ENCODE measurements at places on chromosomes 2 and 18.

DNA sequence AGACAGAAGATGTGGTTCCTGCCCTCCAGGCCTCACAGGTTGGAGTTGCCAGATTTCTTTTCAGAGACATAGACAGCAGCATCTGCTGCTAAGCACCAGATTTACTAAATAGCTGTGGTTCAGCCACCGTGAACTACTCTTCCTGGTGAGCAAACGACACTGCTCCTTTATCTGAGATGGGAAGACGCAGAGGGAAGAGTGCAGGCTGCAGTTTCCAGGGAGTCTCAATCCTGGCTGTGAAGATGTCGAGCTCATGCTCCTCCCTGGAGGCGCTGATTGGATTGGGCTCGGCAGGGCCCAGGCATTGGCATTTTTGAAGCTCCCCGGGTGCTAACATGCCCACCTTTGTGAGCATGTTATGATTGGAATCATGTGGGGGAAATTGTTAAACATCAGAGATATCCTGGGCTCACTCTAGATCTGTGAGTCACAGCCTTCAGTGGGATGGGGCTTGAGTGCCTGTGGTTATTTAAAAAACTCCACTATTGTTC lies 314.8 kb downstream of the TSN start:
- no peak for DNase-seq

- no peak for DNase-seq
These were observed 25.3 kb downstream of the ADCY3 start for GRCh38 chr2:24894750-24895149.

DNA sequence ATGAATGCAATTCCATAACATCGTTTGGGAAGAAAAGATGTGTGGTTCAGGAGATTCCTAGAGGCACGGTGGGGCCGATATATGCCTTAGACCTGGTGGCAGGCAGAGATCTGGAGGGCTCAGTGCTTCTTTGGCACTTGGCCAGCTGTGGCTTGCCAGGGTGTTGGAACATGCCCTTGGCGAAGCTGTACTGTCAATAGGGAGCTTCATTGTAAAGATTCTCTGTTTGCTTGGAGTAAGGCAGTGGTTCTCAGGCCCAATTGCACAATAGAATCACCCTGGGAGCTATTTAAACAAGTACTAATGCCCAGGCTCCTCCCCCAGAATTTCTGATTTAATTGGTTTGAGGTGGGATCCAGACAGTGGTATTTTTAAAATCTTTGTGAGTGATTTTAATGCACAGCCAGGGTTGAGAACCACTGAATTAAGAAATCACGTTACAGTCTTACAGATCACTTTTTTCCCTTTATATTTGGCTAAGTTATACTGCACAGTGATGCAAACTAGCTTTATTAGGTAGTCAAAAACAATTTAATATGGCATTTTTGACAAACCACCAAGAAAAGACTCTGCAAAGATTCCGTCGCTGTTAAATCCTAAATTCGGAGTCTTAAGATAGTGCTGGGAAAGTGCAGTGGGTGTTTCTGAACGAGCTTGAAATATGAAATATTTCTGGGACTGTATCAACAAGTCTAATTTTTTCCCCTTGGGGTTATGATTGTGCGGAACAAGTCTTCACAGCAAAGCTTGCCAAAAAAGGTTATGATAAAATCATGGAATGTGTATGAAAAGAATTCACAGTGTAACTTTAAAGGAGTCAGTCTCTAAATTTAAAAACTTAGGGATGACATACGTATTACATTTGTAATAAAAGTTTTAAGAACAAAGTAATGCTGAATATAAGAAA lies 78.0 kb downstream of the CRIM1 start:
- no peak for DNase-seq

- DNase-seq: no peak
These were observed 278.4 kb downstream of the AGPS start for GRCh38 chr2:177670791-177671535.

GRCh38 chr2:164760179-164760578 lies 81.4 kb downstream of the COBLL1 start:
- no peak for DNase-seq

DNA sequence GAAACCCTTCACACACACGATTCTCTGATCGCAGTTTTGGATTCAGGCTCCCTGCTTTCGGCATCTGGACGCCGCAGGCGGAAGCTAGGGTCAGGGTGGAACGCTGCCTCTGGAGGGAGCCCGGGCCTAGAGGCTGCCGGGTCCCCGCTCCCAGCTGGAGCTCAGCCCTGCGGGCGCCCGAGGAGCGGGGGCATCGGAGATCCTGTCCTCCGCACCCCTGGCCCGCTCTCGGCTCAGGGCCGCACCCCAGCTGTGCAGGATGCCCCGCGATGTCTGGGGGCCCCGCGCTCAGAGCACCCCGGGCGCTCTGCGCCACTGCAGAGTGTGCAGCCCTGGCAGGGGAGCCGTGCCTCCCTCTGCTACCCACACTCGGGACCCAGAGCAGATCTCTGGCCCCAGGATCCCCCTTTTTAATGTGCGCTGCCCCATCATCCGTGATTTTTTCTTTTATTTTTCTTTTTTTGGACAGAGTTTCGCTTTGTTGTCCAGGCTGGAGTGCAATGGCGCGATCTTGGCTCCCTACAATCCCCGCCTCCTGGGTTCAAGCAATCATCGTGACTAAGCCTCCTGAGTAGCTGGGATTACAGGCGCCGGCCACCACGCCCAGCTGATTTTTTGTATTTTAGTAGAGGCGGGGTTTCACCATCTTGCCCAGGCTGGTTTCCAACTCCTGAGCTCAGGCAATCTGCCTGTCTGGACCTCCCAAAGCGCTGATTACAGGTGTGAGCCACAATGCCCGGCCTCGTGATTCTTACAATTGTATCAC lies 54.8 kb upstream of the TUBA3E start:
- no peak for DNase-seq
